ENCODE measurements at places on chromosomes 1 and 21. TPM values are rescaled to one million over a fixed set of nuclear protein-coding genes. Genes with fewer than 3 reads are reported as not detected.

Gene KPRP
- total RNA-seq = not detected

Gene CYP4B1
- total RNA-seq = not detected

Gene LRRC8C
- total RNA-seq = 16.9 TPM

Gene TCP10L
- 0.45 TPM for total RNA-seq

Gene SYT14
- total RNA-seq = 0.11 TPM

Gene ZNF683
- not detected for total RNA-seq

Gene DMBX1
- total RNA-seq = 0.76 TPM

Gene C1orf105
- 0.07 TPM for total RNA-seq

Gene VANGL2
- total RNA-seq = 1.1 TPM

Gene TNFRSF4
- total RNA-seq = 0.13 TPM

Gene KCNQ4
- 0.14 TPM for total RNA-seq

Gene RRP15
- total RNA-seq = 25.2 TPM

Gene RGS4
- not detected for total RNA-seq

Gene XCL2
- total RNA-seq = not detected
